ENCODE measurements at places on chromosomes 13 and 19.

- DNase-seq: no peak
Observed at GRCh38 chr13:101977475-101977874, 424.4 kb downstream of the FGF14 start.

GRCh38 chr19:14167576-14168138 is 31.3 kb upstream of the ASF1B start:
- no peak for DNase-seq

- DNase-seq: no peak
Observed at GRCh38 chr19:47274891-47275761, 441 bp downstream of the INAFM1 start.

GRCh38 chr19:55199620-55200204 is 9.6 kb downstream of the PTPRH start:
- no peak for DNase-seq

DNA sequence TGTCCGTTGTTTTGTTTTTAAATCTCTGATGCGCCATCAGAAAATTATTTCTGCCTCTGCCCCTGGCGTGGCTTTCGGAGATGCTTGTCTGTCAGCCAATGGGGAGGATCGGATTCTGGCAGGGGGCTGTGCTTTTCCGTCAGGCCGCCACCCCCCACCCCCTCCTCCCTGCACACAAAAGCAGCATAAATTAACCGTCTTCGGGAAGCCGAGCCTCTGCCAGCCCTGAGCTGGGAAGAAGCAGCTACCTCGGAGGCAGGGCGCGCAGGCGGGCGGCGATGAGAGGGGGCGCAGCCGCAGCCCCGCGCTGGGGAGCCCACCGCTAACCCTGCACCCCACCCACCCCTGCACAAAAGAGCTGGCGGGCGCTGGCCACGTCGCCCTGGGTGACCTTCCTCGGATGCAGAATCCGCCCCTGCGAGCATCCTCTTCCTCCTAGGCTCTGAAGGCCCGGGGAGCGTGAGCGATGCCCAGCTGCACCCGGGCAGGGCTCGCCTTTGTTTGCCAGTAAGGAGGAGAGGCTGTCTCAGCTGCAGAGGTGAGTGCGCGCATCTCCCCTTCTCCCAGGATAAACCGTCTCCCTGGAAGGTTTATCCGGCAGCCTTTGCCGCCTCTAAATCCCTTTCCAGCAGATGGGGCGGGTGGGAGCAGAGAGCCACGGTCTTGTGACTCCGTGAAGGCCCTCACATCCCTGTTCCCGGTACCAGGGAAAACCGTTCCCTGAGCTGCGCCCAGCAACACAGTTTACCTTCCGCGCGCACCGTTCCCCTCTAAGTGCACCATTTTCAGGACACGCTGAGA is at the start of gene ATCAY:
TSS of gene ATCAY (plus strand) at position 215 of the 801 bp plus-strand sequence. CDS start 5,083 bp downstream, outside the sequence.
- DNase-seq: no peak

- no peak for DNase-seq
Observed at GRCh38 chr19:37593996-37594303, 642 bp downstream of the ZNF571 start.

DNA sequence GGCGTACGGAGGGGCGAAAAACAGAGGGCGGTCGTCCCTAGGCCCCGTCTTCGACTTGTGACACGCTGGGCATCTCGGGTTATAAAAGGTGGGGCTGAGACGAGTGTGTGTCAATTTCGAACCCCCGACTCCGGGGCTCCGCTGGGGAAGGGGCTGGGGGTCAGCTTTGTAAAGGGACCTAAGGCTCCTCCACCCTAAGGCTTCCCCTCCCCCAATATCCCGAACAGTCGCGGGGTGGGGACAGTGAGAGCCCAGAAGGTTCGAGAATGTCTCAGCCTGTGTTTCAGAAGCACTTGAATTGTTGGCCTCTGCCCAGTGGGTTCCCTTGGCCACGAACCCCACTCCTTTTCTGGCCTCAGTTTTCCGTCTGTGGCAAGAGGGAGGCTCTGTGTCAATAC is 450 bp downstream of the SELENOW start:
- no peak for DNase-seq

GRCh38 chr19:30351774-30352173 is 20.4 kb upstream of the ZNF536 start:
- no peak for DNase-seq
